ENCODE measurements at places on chromosomes 5 and 9. TPM values are rescaled to one million over a fixed set of nuclear protein-coding genes. Genes with fewer than 3 reads are reported as not detected.

Gene DAB2
- total RNA-seq = 13.3 TPM

Gene ZNF883
- total RNA-seq = 29.0 TPM

Gene CDH10
- total RNA-seq = 53.4 TPM

Gene OR1Q1
- not detected for total RNA-seq

Gene TCF7
- 0.98 TPM for total RNA-seq

Gene OCLN
- total RNA-seq = 6.9 TPM

Gene IFNE
- not detected for total RNA-seq

Gene CDK9
- 40.1 TPM for total RNA-seq

Gene IL13
- not detected for total RNA-seq

Gene LCP2
- 0.98 TPM for total RNA-seq

Gene CXXC5
- total RNA-seq = 33.4 TPM

Gene ACSL6
- 30.0 TPM for total RNA-seq

Gene TMC1
- 0.25 TPM for total RNA-seq

Gene LRRC14B
- total RNA-seq = 0.25 TPM

Gene C9orf43
- total RNA-seq = 0.25 TPM

Gene ASTN2
- total RNA-seq = 27.3 TPM

Gene ALDOB
- total RNA-seq = not detected

Gene GCNT4
- total RNA-seq = 0.74 TPM

Gene KIF27
- total RNA-seq = 9.1 TPM

Gene CCDC183
- 2.2 TPM for total RNA-seq

Gene GRIA1
- total RNA-seq = 184 TPM

Gene TAF11L10
- not detected for total RNA-seq

Gene TLE1
- total RNA-seq = 28.8 TPM

Gene OGN
- total RNA-seq = 22.9 TPM

Gene SHOC1
- not detected for total RNA-seq

Gene C5orf24
- total RNA-seq = 75.0 TPM

Gene CBY3
- not detected for total RNA-seq

Gene GRIN1
- 41.8 TPM for total RNA-seq

Gene FAM120AOS
- 20.9 TPM for total RNA-seq

Gene SPATA9
- total RNA-seq = 0.98 TPM

Gene FREM1
- total RNA-seq = 1.7 TPM

Gene FOXI1
- not detected for total RNA-seq

Gene SLC31A1
- total RNA-seq = 7.9 TPM

Gene SPATA6L
- total RNA-seq = 9.1 TPM

Gene LEAP2
- total RNA-seq = 0.74 TPM

Gene RECK
- 8.6 TPM for total RNA-seq

Gene ADAMTS12
- 2.0 TPM for total RNA-seq

Data from temporal lobe (tissue), 4 donors.